ENCODE measurements at places on chromosomes 1 and 21.

GRCh38 chr1:165862448-165862847, 35.0 kb downstream of the UCK2 start:
- DNase-seq, result no peak

DNA sequence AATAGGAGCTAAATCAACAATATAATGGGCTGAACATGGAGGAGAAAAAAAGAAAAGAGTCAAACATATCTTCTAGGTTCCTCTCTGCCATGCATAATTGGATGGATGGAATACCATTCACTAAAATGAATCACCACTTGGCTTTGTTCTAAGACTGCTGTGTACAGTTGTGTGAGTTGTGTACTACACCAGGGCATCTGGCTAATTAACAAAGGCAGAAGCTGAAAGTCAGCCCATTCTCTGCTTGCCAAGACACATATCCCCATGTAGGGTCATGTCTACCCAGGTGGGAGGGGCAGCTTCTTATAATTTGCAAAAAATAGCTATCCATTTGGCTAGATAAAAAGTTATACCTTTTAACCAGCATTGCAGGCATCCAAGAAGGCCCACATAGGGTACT, 21.0 kb downstream of the JUN start:
- no peak for DNase-seq

DNA sequence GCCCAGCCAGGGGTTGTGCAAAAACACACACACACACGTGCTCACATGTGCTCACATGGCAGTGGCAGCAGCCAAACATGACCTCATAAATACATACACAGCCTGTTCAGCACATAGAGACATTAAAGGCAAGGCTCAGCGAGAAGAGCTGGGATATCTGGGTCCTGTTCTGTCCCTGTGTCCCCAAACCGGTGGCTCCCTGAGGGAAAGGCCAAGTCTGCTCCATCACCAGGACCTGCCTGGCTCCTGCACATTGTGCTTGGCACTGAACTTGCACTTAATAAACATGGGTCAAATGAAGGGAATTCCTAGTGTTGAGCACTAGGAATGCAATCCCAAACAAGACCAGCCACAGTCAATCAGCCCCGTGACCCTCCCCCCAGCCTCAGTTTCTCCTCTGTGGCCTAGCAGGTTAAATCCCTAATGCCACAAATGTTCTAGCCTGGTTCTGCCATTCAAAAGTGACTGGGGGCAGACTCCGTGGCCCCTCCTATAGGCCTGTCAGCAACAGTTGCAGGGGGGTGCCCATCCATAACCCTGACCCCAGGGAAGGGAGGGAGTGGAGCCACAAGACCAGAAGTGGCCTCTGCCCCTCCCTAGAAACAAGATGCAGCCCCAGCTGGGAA, 160.9 kb upstream of the VAMP3 start:
- DNase-seq, result no peak

DNA sequence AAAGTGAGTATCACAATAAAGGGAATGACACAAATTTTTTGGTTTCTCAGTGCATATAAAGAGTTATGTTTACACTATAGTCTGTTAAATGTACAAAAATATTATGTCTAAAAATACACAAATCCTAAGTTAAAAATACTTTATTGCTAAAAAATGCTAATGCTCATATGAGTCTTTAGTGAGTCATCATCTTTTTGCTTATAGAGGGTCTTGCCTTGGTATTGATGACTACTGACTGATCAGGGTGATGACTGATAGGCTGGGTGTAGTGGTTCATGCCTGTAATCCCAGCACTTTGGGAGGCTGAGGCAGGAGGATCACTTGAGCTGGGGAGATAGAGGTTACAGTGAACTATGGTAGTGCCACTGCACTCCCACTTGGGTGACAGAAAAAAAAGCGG, 12.9 kb upstream of the NUF2 start:
- no peak for DNase-seq

All from activated CD8-positive, alpha-beta memory T cell treated with anti-CD3 and anti-CD28 coated beads for 4 hours (primary cell).